PC-9 (cell line): ENCODE measurements at places on chromosomes 6 and 20. TPM values are rescaled to one million over a fixed set of nuclear protein-coding genes. Genes with fewer than 3 reads are reported as not detected.

Gene BMP2
- total RNA-seq = not detected in 2 replicates

Gene EYS
- total RNA-seq = not detected in 2 replicates

DNA sequence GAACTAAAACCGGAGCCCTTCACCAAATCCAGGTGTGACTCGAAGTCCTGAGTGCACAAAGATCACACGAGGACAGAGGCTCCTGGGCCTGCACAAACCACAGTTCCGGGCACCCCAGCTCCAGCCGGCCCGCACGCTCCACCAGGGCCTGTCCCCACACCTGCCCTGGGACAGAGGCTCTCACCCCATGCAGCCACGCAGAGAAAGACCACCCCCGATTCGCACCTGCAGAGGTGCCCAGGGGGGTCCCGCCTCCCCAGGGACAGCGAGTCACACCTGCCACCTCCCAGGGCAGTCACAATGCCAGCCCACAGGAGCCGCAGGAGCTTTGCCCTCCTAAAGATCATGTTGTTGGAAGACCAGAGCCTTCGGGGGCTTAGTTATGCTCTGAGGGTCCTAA is 25.4 kb upstream of the MRGBP start:
- DNase-seq = no peak
- peaks cover 67% of the 10 kb centered on the region for H3K4me1 ChIP-seq
- no peak overlapping the region for H3K27ac ChIP-seq
- 0 out of 2 replicates have a peak, but pooled peaks cover 2% of the 10 kb centered on the region for H3K27me3 ChIP-seq
- no peaks in the 10 kb centered on the region for H3K36me3 ChIP-seq

- H3K36me3 ChIP-seq = no peaks in the 10 kb centered on the region
- DNase-seq = no peak
- no peak overlapping the region for H3K27ac ChIP-seq
- no peaks in the 10 kb centered on the region for H3K27me3 ChIP-seq
- H3K4me3 ChIP-seq = no peak overlapping the region
- no peaks in the 10 kb centered on the region for H3K4me1 ChIP-seq
Observed at GRCh38 chr6:2900221-2900807, 2.8 kb downstream of the SERPINB9 start.

Gene C20orf141
- total RNA-seq = not detected in 2 replicates

DNA sequence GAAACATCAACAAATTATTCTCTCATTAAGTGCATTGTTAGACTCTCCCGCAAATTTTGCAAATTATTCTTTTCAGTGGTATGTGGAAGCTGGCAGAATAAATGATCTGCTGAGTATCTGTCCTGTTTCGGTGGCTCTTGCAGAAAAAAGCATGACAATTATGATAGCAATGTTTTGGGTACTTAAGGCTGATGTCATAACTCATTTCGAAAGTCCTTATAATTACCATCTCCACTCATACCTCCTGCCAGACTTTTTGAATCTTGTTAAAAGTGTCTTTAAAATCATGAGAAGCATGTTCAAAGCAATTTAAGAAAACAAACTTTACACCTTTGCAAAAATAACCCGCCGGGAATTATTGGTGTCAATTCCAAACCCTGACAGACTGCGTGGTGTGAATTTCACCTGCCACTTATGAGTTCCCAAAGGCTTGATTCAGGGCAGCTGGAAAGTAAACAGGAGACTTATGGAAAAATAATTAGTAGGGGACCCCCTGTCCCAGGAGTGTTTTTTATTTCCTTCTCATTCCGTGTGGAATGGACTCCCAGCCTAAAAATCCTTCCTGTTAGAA is 87.6 kb upstream of the E2F3 start:
- H3K27me3 ChIP-seq = no peaks in the 10 kb centered on the region; the same call in 1 of the 2 replicates
- DNase-seq = no peak
- H3K36me3 ChIP-seq = no peaks in the 10 kb centered on the region
- no peak overlapping the region for H3K4me3 ChIP-seq

Gene FERMT1
- 18.2 and 20.6 TPM in 2 replicates for total RNA-seq

GRCh38 chr6:53395986-53396385 is 47.2 kb upstream of the ELOVL5 start:
- DNase-seq = no peak
- no peaks in the 10 kb centered on the region for H3K4me1 ChIP-seq
- no peaks in the 10 kb centered on the region for H3K36me3 ChIP-seq
- H3K27ac ChIP-seq = no peak overlapping the region
- no peaks in the 10 kb centered on the region for H3K27me3 ChIP-seq

Gene ATP9A
- total RNA-seq = 18.6 and 22.4 TPM in 2 replicates

- no peaks in the 10 kb centered on the region for H3K36me3 ChIP-seq
- H3K4me1 ChIP-seq = no peaks in the 10 kb centered on the region; the same call in 1 of the 2 replicates
- no peak overlapping the region for H3K4me3 ChIP-seq
Observed at GRCh38 chr20:10135438-10135837, 83.2 kb upstream of the SNAP25 start.

DNA sequence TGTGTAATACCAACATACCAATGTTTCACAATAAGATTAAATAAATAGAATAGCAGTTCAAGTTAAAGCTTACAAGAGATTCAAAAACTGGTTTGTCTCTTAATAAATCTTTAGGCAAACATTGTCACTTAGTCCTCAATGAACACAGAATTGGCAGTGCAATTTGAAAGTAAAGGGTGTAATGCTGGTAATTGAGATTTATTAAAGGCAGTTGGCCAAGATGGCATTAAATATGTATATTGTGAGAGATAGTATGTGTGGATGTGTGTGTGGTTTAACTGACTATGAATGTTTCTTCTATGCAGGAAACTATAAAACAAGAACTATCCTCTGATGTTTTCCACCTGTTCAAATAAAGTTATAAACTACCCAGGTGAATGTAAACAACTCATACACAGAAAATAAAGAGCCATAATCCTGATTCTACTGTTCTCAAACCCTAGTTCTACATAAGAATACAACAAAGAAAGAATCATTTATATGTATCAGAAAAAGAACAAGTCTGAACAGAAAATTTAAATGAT is 267.9 kb upstream of the PTCHD4 start:
- H3K36me3 ChIP-seq = no peaks in the 10 kb centered on the region
- H3K27ac ChIP-seq = no peak overlapping the region
- no peak overlapping the region for H3K4me3 ChIP-seq
- no peaks in the 10 kb centered on the region for H3K27me3 ChIP-seq
- no peaks in the 10 kb centered on the region for H3K4me1 ChIP-seq
- no peak for DNase-seq

DNA sequence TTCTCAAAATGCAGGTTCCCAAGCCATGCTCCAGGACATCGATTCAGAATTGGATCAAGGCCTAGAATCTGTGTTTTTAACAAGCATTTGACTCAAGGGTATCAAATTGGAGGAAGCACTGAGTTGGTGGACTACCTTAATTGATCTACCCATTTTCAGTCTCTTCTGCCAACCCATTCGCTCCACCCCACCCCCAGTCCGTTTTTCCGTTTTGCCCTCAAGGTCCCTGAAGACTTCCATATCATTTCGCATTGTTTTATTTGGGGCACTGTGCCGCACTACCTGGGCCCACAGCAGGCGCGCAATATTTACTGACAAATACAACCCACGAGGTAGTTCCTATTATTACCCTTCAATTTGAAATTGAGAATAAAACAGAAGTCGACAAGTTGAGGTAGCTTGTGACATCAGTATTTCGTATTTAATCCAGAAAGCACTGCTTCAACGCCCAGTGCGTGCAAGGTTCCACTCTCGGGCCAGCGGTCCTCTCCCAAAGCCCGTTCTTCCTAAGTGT is 557 bp upstream of the DHX35 start:
- H3K27me3 ChIP-seq = no peaks in the 10 kb centered on the region
- H3K27ac ChIP-seq = peak overlapping the region; percentile 31
- DNase-seq = no peak
- peaks cover 18% of the 10 kb centered on the region for H3K4me1 ChIP-seq

DNA sequence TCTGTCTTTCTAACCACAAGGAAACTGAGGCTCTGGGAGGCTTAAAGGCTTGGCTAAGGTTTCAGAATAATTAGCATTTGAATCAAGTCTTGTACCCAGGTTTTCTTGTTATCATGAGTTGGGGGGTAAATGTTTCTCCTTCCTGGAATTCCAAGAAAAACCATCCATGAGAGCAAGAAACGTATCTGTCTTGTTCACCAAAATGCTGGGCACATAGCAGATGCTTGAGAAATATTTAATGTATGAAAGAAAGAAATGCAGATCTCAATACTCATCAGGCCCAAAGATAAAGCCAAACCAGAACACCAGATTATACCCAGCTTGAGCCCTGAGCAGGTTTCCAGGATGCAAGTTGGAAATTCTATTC is 164.6 kb downstream of the CLIC5 start:
- no peak overlapping the region for H3K27ac ChIP-seq
- no peaks in the 10 kb centered on the region for H3K36me3 ChIP-seq
- H3K27me3 ChIP-seq = no peaks in the 10 kb centered on the region
- no peak for DNase-seq

Gene RIPOR3
- total RNA-seq = 4.1 and 6.3 TPM in 2 replicates

- no peak for DNase-seq
- H3K27ac ChIP-seq = no peak overlapping the region
- no peaks in the 10 kb centered on the region for H3K27me3 ChIP-seq
- no peaks in the 10 kb centered on the region for H3K36me3 ChIP-seq
- H3K4me1 ChIP-seq = peaks cover 24% of the 10 kb centered on the region
Observed at GRCh38 chr20:45503403-45503802, 12.0 kb downstream of the SPINT3 start.

GRCh38 chr20:61871913-61872312 is 193.8 kb downstream of the TAF4 start:
- H3K4me1 ChIP-seq = no peaks in the 10 kb centered on the region
- no peak overlapping the region for H3K4me3 ChIP-seq
- no peak for DNase-seq
- H3K27ac ChIP-seq = no peak overlapping the region
- H3K36me3 ChIP-seq = no peaks in the 10 kb centered on the region

Gene BCAS1
- 3.9 and 4.0 TPM in 2 replicates for total RNA-seq

DNA sequence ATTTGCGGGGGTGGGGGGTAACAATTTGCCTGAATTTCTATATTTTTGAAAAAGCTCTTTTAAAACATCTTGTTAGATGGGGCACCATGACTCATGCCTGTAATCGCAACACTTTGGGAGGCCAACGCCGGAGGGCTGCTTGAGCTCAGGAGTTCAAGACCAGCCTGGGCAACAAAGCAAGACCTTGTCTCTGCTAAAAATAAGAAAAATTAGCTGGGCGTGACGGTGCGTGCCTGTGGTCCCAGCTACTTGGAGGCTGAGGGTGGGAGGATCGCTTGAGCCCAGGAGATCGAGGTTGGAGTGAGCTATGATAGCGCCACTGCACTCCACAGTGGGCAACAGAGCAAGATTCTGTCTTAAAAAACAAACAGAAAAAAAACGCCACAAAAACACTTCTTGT is 41.5 kb upstream of the TIAM2 start:
- no peak for DNase-seq
- H3K27me3 ChIP-seq = no peaks in the 10 kb centered on the region
- no peak overlapping the region for H3K4me3 ChIP-seq
- H3K36me3 ChIP-seq = no peaks in the 10 kb centered on the region
- H3K4me1 ChIP-seq = peaks cover 20% of the 10 kb centered on the region

Gene CDSN
- total RNA-seq = 1.0 and 1.9 TPM in 2 replicates

- no peak for DNase-seq
- H3K4me3 ChIP-seq = no peak overlapping the region
- H3K27me3 ChIP-seq = no peaks in the 10 kb centered on the region
- H3K27ac ChIP-seq = no peak overlapping the region
Observed at GRCh38 chr6:132715204-132715603, 1.3 kb upstream of the VNN1 start.

DNA sequence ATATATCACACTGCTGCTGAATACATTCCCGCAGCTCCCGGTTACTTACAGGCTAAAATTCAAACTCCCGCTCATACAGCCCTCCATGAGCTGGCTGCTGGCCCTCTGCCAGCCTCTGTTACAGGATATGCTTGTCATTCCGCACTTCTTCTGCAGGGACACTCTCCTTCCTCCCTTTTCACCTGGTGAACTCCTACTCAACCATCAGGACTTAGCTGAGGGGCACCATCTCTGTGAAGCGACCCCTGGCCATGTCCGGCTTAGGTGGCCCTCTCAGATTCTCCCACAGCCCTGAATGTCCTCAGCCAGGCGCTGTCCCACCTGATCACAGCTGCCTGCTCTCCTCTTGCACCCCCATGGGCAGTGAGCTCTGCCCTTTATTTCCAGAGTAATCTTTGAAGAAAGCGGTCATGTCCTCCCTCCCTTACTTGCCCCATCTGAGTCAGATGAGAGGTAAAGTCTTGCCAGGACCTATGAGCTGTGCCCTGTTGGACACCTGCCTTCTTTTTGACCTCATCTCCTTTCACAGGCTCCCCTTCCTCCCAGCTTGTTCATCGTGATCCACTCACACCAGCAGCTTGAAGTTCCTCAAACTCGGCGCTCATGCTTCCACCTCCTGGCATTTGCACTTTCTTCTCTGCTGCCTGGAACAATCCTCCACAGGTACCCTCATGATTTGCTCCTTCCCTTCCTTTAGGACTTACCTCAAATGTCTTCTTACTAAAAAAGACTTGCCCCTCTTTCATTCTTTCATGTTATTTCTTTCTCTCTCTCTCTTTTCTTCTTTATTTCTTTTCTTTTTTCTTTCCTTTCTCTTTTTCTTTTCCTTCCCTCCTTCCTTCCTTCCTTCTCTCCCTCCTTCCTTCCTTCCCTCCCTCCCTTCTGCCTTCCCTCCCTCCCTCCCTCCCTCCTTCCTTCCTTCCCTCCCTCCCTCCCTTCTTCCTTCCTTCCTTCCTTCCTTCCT is 5.6 kb downstream of the CYP24A1 start:
- H3K27me3 ChIP-seq = no peaks in the 10 kb centered on the region
- peaks cover 12% of the 10 kb centered on the region; the same call in 1 of the 2 replicates for H3K36me3 ChIP-seq
- DNase-seq = peak; percentile 96
- peak overlapping the region; percentile 96 for H3K27ac ChIP-seq

Gene LZTS3
- 10.4 and 17.6 TPM in 2 replicates for total RNA-seq

Gene HEY2
- 0.15 TPM in 1 of 2 replicates, not detected in the other for total RNA-seq

GRCh38 chr6:52595000-52595795 is 18.3 kb upstream of the TRAM2 start:
- DNase-seq = no peak
- no peak overlapping the region for H3K4me3 ChIP-seq
- no peaks in the 10 kb centered on the region for H3K36me3 ChIP-seq
- H3K27me3 ChIP-seq = no peaks in the 10 kb centered on the region
- H3K27ac ChIP-seq = no peak overlapping the region

GRCh38 chr6:14092838-14093789 is 24.5 kb upstream of the CD83 start:
- H3K27me3 ChIP-seq = no peaks in the 10 kb centered on the region
- H3K4me3 ChIP-seq = no peak overlapping the region
- H3K4me1 ChIP-seq = no peaks in the 10 kb centered on the region
- H3K27ac ChIP-seq = no peak overlapping the region

GRCh38 chr6:27502508-27503435 is 29.9 kb upstream of the ZNF184 start:
- no peaks in the 10 kb centered on the region for H3K27me3 ChIP-seq
- peaks cover 26% of the 10 kb centered on the region for H3K4me1 ChIP-seq
- H3K4me3 ChIP-seq = peak overlapping the region; percentile 73

Gene SULF2
- total RNA-seq = 439 and 495 TPM in 2 replicates

GRCh38 chr20:7866285-7866684 is 74.0 kb downstream of the HAO1 start:
- no peak overlapping the region for H3K4me3 ChIP-seq
- H3K36me3 ChIP-seq = no peaks in the 10 kb centered on the region
- no peaks in the 10 kb centered on the region for H3K4me1 ChIP-seq
- H3K27me3 ChIP-seq = no peaks in the 10 kb centered on the region
- H3K27ac ChIP-seq = no peak overlapping the region
